ENCODE measurements at places on chromosomes 3 and 15. TPM values are rescaled to one million over a fixed set of nuclear protein-coding genes. Genes with fewer than 3 reads are reported as not detected.

CX3CR1 gene
- 1.1 TPM for total RNA-seq

DPPA2 gene
- total RNA-seq: not detected

SMAD6 gene
- 59.3 TPM for total RNA-seq

PYGO1 gene
- total RNA-seq: 19.4 TPM

NR2E3 gene
- 0.45 TPM for total RNA-seq

HESX1 gene
- total RNA-seq: not detected

TEX9 gene
- 48.0 TPM for total RNA-seq

DNA sequence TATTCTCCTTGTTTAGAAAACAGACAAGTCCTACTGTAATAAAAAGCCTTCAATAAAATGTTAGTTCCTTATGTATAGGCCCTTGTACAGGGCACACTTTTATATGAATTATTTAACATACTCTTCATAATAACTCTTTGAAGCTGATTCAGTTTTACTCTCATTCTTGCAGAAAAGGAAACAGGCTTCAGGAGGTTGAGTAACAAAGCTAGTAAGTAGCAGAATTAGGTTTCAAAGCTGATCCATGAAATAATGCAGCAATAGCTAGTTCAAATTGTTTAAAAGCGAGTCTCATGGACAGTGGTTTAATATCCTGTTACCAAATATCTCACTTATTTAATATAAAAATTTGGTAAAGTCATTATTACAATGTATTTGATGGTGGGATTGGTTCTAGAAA lies 25.0 kb downstream of the TCF12 start:
- H3K27me3 ChIP-seq: no peaks in the 10 kb centered on the region
- no peak overlapping the region for H3K27ac ChIP-seq
- H3K36me3 ChIP-seq: no peaks in the 10 kb centered on the region
- H3K4me3 ChIP-seq: no peak overlapping the region

GRCh38 chr3:128107834-128108233 lies 15.8 kb downstream of the RUVBL1 start:
- peaks cover 7% of the 10 kb centered on the region for H3K36me3 ChIP-seq
- H3K4me3 ChIP-seq: no peak overlapping the region
- H3K4me1 ChIP-seq: no peaks in the 10 kb centered on the region
- no peak for DNase-seq

DNA sequence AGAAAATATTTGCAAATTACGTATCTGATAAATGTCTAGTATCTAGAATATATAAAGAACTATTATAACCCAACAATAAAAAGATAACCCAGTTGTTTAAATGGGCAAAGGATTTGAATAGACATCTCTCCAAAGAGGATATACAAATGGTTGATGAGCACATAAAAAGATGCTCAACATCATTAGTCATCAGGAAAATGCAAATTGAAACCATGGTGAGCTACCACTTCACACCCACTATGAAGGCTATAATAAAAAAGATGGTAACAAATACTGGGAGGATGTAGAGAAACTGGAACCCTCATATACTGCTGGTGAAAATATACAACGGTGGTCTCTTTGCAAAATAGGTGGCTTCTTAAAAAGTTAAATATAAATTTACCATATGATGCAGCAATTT lies 28.0 kb downstream of the RAD51 start:
- H3K36me3 ChIP-seq: no peaks in the 10 kb centered on the region
- no peaks in the 10 kb centered on the region for H3K4me1 ChIP-seq
- H3K27ac ChIP-seq: no peak overlapping the region

DNA sequence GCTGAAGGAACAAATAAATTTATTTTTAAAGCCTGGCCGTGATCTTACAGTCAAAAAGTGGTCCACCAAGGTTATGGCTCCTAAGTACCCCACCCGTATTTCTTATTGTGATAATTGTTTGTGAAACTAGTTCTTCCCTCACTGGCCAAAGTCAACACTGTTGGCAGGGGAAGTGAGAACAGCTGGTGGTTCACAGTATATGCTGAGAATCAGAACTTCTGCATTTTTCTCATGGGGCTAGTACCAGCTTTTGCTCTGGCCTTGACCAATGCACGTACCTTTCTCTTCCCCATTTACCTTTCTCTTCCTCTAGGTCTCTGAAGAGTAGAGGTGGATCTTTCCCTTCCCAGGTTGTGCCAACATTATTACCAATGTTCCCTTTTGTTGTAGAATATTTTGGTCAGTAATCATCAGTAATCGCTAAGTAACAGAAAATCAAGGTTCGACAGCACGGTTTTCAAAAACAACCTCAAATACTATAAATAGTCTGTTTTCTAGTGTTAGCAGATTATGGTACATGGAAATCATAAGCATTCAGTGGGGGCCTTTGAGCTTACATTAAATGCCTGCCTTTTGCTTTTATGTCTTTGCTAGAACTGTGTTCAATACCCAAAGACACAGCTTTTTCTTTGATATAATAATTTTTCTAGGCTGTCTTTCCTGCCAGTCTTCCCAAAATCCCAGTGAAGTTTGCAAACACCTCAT lies 268.0 kb downstream of the LPP start:
- H3K36me3 ChIP-seq: no peaks in the 10 kb centered on the region
- H3K27me3 ChIP-seq: no peaks in the 10 kb centered on the region
- no peak for DNase-seq
- no peak overlapping the region for H3K4me3 ChIP-seq

DNA sequence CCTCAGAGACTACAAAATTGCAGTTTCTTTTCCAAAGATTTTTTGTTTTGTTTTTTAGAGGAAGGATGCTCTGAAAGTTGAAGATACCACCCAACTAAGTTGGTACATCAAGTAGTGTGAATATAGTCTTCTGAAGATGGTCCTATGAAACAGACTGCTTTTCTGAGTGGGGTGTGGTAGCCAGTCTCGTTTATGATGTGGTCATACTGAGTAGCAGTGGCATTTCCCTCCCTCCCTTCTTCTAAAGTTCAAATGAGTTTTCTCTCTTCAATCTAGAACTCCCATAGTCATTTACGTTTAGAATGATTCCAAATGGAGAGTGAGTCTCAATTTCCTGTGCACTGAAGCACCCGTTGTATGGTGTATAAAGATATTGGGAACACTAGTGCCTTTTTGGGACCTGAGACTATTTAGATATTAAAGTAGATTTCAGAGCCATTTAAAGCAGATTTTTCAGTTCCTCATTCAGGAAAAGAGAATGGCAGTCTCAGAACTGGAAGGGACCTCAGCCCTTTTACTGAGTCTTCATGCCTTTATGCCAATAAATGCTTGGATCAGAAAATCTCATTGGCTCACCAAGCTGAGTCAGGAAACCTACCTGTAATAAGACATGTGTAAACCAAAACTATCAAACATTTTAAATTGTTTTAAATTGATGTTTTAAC lies 200.4 kb downstream of the CDIN1 start:
- no peak overlapping the region for H3K27ac ChIP-seq
- no peaks in the 10 kb centered on the region for H3K27me3 ChIP-seq
- no peaks in the 10 kb centered on the region for H3K4me1 ChIP-seq
- no peak overlapping the region for H3K4me3 ChIP-seq
- DNase-seq: no peak

GRCh38 chr15:63452552-63453136 lies 51.7 kb upstream of the USP3 start:
- DNase-seq: no peak
- no peaks in the 10 kb centered on the region for H3K27me3 ChIP-seq
- no peak overlapping the region for H3K4me3 ChIP-seq
- H3K27ac ChIP-seq: no peak overlapping the region

DNA sequence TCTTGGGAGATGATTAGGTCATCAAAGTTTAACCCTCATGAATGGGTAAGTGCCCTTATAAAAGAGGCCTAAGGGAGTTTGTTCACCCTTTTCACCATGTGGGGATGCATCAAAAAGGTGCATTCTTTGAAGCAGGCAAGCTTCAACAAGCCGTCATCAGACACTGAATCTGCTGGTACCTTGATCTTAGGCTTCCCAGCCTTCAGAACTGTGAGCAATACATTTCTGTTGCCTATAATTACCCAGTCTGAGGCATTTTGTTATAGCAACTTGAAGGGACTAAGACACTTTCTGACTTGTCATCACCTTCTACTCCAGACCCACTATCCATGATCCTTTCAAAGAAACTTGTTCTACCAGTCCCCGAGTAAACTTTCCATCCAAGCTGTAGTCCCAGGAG lies 44.6 kb upstream of the LRRC58 start:
- peaks cover 44% of the 10 kb centered on the region for H3K36me3 ChIP-seq
- H3K4me1 ChIP-seq: no peaks in the 10 kb centered on the region
- DNase-seq: no peak
- H3K4me3 ChIP-seq: no peak overlapping the region
- H3K27me3 ChIP-seq: no peaks in the 10 kb centered on the region

DNA sequence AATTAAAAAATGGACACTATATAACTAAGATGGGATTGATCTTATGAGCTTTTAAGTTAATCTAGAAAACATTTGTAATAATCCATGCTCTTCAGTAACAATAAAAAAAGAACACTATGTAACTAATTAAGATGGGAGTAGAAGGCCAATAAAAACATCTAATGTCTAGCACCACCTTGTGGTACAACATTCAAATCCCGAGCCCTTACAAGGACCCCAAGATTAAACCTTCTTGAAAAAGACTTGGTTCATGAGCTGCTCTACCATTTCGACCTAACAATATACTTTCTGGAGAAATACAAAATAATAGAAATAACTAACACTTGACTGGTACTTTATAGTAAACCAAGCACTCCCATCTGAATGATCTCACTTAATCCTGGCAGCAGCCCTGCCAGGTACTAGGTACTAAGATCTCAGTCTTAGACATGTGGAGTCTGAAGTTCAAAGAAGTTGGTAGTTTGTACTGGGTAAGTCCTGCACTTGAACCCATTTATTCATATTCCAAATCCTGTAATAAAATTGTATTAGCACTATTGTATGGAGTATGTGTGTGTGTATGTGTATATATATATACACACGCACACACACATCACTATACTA lies 21.8 kb downstream of the METTL6 start:
- no peaks in the 10 kb centered on the region for H3K4me1 ChIP-seq
- H3K4me3 ChIP-seq: no peak overlapping the region
- peak; percentile 16 for DNase-seq
- H3K36me3 ChIP-seq: no peaks in the 10 kb centered on the region
- H3K27ac ChIP-seq: no peak overlapping the region

DNA sequence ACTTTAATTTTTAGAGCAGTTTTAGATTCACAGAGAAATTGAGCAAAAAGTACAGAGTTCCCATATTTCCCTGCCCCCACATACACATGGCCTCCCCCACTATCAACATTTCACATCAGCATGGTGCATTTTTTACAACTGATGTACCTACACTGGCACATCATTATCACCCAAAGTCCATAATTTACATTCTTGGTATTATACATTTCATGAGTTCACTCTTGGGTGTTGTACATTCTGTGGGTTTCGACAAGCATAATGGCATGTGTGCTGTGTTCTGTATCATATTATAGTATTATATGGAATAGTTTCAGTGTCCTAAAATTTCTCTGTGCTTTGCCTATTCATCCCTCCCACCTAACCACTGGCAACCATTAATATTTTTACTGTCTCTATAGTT lies 419.8 kb upstream of the THBS1 start:
- no peaks in the 10 kb centered on the region for H3K36me3 ChIP-seq
- H3K4me1 ChIP-seq: no peaks in the 10 kb centered on the region
- no peak overlapping the region for H3K4me3 ChIP-seq
- H3K27ac ChIP-seq: no peak overlapping the region

DNA sequence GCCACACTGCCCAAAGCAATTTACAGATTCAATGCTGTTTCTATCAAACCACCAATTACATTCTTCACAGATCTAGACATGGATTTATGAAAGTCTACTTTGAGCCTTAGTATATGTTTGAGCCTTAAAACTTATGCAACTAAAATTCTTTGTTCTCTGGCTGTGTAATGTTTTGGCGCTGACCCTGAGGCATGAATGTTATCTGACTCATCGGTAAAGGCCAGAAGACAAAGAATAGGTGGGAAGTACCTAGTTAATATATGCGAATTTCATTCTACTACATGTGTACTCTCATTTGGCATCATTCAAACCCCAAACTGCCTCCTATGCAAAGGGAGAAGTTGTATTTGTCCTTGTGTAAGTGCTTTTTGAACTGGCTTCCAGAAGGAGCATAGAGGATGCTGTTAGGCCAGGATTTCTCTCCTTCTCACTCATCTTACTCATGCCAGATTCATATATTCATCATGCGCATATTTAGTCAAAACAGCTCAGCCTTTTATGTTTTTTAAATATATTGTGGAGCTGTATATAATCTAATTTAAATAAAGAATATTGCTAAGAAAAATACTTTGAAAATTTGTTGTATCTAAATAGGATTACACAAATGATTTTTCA lies 204.2 kb downstream of the NFKBIZ start:
- H3K27ac ChIP-seq: no peak overlapping the region
- H3K4me3 ChIP-seq: no peak overlapping the region
- no peak for DNase-seq
- H3K4me1 ChIP-seq: no peaks in the 10 kb centered on the region
- H3K36me3 ChIP-seq: no peaks in the 10 kb centered on the region

GRCh38 chr3:122251428-122251827 lies 68.0 kb downstream of the CASR start:
- no peaks in the 10 kb centered on the region for H3K27me3 ChIP-seq
- no peak overlapping the region for H3K27ac ChIP-seq
- H3K36me3 ChIP-seq: no peaks in the 10 kb centered on the region
- no peak overlapping the region for H3K4me3 ChIP-seq
- no peaks in the 10 kb centered on the region for H3K4me1 ChIP-seq

- no peaks in the 10 kb centered on the region for H3K27me3 ChIP-seq
- H3K27ac ChIP-seq: no peak overlapping the region
- no peaks in the 10 kb centered on the region for H3K4me1 ChIP-seq
- H3K4me3 ChIP-seq: no peak overlapping the region
Measured at GRCh38 chr15:34619151-34619550, 35.7 kb upstream of the GOLGA8B start.

GRCh38 chr3:192174283-192174682 lies 553.1 kb downstream of the FGF12 start:
- no peaks in the 10 kb centered on the region for H3K4me1 ChIP-seq
- DNase-seq: no peak
- no peak overlapping the region for H3K4me3 ChIP-seq
- H3K36me3 ChIP-seq: no peaks in the 10 kb centered on the region
- no peaks in the 10 kb centered on the region for H3K27me3 ChIP-seq

DNA sequence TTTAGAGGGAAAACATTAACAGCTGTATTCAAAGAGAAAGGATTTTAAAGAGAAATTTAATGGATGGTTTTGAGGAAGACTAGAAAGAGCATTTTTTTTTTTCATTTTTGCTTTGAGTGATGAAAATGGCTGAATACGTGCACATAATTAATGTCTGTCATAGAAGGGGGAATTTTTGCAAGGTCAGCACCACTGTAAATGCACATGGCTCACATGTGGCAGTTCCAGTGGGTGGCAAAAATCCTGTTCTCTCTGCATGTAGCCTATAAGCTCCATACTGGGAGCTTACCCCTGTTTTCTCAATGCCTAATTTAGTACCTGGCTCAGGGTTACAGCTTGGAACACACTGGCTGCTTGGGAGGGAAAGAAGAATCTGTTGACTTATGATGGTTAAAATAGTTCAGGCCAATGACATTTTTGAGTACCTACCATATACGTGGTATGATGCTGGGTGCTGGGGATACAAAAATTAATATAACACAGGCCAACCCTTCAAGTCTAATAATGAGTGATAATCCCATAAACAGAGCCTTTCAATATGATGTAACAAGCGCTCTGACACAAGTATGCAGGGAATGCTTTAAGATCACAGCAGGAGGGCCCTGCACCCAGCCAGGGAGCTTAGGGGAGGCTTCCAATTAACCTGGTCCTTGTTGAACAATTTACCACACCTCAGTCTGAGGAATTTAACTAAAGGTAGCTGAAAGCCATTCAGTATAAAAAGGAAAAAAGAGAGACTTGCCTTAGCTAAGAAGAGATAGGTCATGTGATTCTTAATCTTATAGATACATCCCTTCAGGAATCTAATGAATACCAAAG lies 33.0 kb downstream of the HSPBAP1 start:
- H3K27me3 ChIP-seq: no peaks in the 10 kb centered on the region
- H3K4me1 ChIP-seq: peaks cover 15% of the 10 kb centered on the region
- H3K36me3 ChIP-seq: no peaks in the 10 kb centered on the region

GRCh38 chr15:42080186-42080918 lies 14.0 kb downstream of the PLA2G4D start:
- no peak overlapping the region for H3K4me3 ChIP-seq
- no peak overlapping the region for H3K27ac ChIP-seq
- no peak for DNase-seq
